ENCODE measurements at places on chromosomes 13 and 19. TPM values are rescaled to one million over a fixed set of nuclear protein-coding genes. Genes with fewer than 3 reads are reported as not detected.

- peak; percentile 18 for DNase-seq
- no peaks in the 10 kb centered on the region for H3K27me3 ChIP-seq
- H3K4me3 ChIP-seq, result no peak overlapping the region
- H3K36me3 ChIP-seq, result peaks cover 2% of the 10 kb centered on the region
Observed at GRCh38 chr13:35179494-35179893, 237.4 kb downstream of the NBEA start.

ZNF135 gene
- total RNA-seq, result 4.6 TPM

ZNF568 gene
- 9.0 TPM for total RNA-seq

- no peak for DNase-seq
- H3K4me1 ChIP-seq, result no peaks in the 10 kb centered on the region
- no peak overlapping the region for H3K4me3 ChIP-seq
- no peaks in the 10 kb centered on the region for H3K36me3 ChIP-seq
Observed at GRCh38 chr13:92913840-92914239, 312.8 kb upstream of the GPC6 start.

STAP2 gene
- total RNA-seq, result 30.0 TPM

CADM4 gene
- total RNA-seq, result 5.9 TPM

DNA sequence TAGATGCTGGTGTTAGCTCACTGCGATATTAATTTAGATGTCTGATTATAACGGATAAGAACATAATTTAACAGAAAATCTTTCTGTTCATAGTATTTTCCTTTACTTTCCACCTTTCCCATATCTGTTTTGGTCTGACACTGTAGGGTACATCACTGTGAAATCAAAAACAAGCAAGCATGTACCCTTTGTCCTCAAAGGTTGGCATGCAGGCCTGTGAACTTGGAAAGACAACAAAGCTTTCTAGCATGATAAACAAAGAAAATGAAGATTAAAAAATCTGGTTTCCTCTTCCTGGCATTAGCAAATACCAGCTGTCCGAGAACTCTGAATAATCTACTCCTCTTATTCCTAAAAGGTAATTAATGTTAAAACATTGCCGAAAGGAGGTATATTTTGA, 31.6 kb downstream of the THSD1 start:
- no peaks in the 10 kb centered on the region for H3K4me1 ChIP-seq
- H3K36me3 ChIP-seq, result no peaks in the 10 kb centered on the region
- peak; percentile 28 for DNase-seq
- no peaks in the 10 kb centered on the region for H3K27me3 ChIP-seq
- H3K4me3 ChIP-seq, result no peak overlapping the region

CYP2A7 gene
- total RNA-seq, result not detected

- peaks cover 14% of the 10 kb centered on the region for H3K4me1 ChIP-seq
- peak overlapping the region; percentile 1 for H3K27ac ChIP-seq
- no peak for DNase-seq
- H3K4me3 ChIP-seq, result no peak overlapping the region
- H3K27me3 ChIP-seq, result no peaks in the 10 kb centered on the region
Observed at GRCh38 chr19:56144376-56144775, 3.3 kb downstream of the ZNF444 start.

- H3K4me1 ChIP-seq, result no peaks in the 10 kb centered on the region
- H3K27me3 ChIP-seq, result no peaks in the 10 kb centered on the region
- H3K4me3 ChIP-seq, result no peak overlapping the region
- H3K36me3 ChIP-seq, result no peaks in the 10 kb centered on the region
- no peak overlapping the region for H3K27ac ChIP-seq
Observed at GRCh38 chr13:73228546-73228945, 169.7 kb downstream of the KLF5 start.

- H3K27me3 ChIP-seq, result peaks cover 2% of the 10 kb centered on the region
- DNase-seq, result no peak
- no peak overlapping the region for H3K27ac ChIP-seq
- no peak overlapping the region for H3K4me3 ChIP-seq
Observed at GRCh38 chr13:110980921-110981320, 66.1 kb upstream of the ANKRD10 start.

Data from lung (tissue), 17 donors.